ENCODE measurements at places on chromosomes 7 and 10.

DNA sequence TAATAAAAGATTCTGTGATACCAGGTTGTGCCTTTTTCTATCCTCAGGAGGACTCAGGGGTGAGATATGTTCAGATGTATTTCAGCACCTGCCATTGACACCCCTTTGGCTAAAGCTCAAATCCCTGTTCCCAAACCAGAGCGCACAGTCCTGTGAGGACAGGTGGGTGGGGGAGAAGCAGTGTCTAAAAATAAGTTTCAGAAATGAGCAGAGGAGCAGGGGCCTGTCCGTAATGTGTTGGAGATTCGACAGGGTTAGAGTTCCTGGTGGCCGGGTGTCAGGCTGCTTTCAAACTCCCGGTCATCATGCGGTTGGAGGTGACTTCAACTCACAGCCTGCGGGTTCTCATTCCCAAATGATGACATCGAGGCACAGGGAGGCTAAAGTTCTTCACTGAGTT is 211.5 kb downstream of the KLF6 start:
- DNase-seq, result no peak

DNA sequence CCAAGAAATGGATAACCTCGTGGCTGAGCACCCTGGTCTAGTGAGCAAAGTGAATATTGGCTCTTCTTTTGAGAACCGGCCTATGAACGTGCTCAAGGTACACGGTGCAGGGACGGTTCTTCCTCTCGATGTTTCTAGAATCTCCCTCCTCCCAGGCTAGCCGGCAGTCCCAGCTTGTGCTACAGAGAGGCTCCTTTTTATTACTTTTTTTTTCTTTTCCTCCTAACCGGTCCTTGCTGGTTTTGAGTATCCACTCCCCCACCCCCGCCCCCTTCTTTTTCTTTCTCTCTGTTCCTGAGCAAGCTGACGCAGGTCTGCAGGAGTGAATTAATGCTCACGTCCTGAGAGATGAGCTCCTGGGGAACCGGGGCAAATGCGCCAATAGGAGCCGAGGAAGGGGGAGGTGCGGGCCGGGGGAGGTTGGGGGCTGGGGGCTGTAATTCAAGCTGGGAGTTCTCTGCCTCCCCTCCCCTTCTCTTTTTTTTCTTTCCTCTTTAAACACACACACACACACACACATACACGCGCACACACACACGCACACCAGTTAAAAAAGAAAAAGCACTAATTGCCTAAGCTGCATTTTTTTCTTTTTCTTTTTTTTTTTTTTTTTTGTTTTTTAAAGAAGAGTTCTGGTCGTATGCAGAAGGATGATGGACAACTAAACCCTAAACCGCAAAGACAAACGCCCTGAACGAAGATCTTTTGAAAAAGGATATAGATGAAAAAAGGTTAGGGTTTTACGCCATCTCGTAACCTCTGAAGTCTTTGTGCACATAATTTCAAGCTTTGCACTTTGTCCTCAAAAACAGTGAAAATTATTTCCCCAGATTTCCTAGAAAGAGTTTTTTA is 6.6 kb downstream of the CPA2 start:
- no peak for DNase-seq

DNA sequence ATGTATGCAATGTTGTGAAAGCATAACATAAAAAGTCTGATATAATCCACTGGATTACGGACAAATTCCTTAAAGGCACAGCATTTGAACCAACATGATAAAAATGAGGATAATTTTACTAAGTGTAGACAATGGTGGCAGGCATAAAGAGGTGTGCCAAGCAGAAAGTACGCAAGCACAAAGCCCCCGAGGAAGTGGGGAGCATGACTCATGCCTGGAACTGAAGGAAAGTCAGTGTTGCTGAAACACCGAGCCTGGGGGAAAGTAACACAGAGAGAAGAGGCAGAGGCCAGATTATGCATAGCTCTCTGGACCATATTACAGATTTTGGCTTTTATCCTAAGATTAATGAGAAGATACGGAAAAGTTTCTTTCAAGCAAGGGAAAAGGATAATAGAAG is 490.0 kb upstream of the PHF14 start:
- no peak for DNase-seq

DNA sequence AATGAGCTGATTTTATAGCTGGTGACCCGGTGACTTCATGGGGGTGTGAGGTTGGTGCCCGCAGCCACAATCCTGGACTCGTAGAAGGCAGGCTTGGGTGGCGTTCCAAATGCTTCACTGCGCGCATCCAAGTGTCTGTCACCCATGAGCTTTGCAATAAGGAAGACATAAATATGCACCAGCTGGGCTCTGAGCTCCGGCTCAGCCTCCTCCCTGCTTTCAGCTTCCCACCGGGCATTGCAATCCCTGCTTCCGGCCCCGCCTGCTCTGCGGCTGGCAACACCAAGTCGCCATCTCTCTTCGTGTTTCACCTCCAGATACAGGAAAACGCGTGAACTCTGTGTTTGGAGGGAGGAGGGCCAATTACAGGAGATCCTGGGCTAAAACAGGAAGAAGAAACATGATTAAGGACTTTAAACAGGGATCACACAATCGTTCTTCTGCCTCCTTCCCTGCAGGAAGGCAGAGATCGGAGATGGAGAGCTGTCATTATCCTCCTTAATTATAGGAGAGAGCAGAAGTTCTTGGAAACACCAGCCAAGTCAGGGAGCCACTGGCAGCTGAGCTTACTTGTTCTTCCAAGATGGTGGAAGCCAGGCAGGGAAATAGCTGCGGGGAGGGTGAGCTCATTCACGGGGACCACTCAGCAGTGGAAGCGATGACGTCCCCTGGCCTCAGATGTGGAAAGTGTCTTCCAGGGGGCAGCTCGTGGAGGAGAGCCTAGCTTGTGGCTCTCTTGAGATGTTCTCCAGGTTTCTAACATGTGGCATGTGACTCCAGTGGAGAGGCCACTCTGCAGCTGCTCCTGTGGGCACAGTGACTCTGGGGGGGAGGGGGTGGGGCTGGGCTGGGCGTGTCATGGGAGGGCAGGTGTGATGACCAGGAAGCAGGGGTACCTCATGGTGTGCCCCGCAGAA is 134.9 kb downstream of the CAMK1D start:
- no peak for DNase-seq

DNA sequence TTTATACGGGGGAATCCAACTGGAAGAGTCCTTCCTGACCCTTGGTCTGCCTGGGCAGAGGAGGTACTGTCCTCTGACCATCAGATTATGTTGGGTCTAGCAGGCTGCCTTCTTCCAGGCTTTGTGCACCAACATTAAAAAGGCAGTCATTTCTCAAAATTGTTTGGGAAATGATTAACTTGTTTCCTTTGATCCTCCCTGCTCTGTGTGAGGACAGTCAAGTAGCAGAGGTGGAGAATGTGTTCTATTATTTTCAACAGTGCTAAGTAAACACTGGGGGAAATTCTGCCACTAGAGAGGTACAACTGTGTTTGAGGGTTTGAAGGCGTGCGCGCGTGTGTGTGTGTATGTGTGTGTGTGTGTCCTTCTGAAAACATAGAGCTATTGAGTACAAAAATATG is 20.6 kb downstream of the ACSL5 start:
- no peak for DNase-seq

GRCh38 chr7:81833401-81833800 is 63.6 kb upstream of the HGF start:
- no peak for DNase-seq
